ENCODE measurements at places on chromosomes 12 and 14. TPM values are rescaled to one million over a fixed set of nuclear protein-coding genes. Genes with fewer than 3 reads are reported as not detected.

DNA sequence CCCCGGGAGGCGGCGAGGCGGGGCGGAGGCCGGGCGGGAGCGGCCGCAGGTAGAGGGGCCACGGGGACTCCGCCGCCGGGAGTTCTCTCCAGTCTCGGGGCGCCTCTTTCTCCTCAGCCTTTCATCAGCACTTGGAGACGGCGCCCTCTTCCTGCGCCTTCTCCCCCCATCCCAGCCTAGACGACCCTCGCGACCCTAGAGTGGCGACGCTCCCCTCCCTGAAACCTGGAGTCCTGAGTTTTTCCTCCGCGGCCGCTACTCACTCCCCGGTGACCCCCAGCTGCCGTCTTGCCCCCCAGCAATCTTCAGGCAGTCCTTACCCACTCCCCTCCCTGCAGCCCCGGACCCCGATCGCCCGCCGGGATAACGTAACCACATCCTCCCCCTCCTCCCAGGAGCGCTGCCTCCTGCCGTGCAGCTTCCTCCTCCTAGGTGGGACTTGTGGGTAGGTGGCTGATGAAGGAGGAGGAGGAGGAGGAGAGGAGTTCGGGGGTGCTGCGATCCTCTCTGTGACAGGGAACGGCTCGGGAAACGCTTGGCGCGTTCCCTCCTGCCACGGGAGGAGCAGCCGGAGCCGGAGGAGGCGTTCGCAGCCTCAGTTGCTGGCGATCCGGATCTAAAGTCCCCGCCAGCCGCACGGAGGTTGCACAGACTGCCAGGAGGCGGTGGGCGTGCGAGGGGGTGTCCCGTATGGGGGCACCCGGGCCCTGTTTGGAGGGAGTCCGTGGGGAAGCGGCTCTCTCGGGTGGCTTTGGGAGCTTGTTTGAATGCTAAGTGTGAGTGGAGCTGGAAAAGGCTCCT is 891 bp downstream of the PLEKHA5 start:
- DNase-seq: peak; percentile 32

DNA sequence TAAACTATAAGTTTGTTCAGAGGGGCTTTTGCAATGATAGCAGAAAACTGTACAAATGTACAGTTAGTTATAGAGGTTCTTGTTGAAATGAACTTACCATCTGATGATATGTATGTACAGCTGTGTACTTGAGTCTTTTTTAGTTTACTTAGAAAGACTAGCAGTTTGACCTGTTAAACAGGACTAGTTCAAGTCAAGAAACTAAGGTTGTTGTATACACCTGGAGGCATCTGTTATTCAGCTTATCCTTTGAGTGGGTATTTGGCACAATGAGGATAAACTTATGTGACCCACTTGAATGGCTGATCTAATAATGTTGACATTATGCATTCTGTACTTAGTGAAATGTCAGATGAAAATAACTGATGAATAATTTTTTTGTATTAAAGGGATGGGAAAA is 13.4 kb downstream of the MTERF2 start:
- no peak for DNase-seq

GRCh38 chr14:59919570-59920377 is at the start of gene LRRC9:
Gene LRRC9 (plus strand): TSS chr14:59920144.
- DNase-seq: peak; percentile 27

EXD2 gene
- 50.1 TPM for total RNA-seq

DNA sequence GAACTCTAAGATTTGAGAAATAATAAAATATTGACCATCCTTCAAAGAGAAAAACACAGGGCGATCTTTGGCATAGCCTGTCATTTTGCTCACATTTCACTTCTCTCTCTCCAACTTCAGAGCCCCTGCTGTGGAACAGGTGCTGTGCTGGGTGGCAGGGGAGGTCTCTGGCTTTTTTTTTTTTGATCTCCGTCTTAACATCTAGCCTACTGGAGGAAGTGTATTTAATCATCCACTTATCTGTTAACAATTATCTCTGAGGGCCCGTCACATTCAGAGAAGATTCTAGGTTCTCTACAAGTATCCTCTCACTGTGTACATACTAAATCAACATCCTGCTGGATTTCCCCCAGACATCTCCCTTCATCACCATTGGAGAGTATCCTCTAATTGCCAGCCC is 34.1 kb downstream of the CHST11 start:
- DNase-seq: no peak

GRCh38 chr12:224330-224729 is 10.4 kb upstream of the SLC6A12 start:
- no peak for DNase-seq

KLRC2 gene
- 2.5 TPM for total RNA-seq

AQP2 gene
- not detected for total RNA-seq

- DNase-seq: no peak
Measured at GRCh38 chr12:92654929-92655328, 47.9 kb upstream of the PLEKHG7 start.

GRCh38 chr12:50533971-50534370 is 29.2 kb downstream of the DIP2B start:
- no peak for DNase-seq

DNA sequence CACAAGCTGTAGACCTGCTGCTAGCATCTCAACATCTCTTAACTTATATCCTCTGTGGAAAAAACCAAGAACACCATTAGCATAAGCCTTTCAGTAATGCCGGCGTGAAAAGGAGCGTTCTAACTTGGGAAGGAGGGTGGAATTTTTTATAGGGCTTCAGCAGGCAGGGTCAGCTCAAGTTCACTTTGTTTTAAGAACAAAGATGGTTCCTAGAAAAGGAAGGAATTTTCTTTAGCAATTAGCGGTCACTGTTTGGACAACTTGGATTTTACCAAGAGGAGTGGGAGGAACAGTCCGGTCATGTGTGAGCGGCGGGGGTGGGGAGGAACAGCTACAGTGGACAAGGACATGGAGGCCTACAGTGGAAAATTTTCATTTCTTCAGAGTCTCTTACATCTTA is 35.9 kb downstream of the BBS10 start:
- no peak for DNase-seq
